ENCODE measurements at places on chromosomes 4 and X.

- DNase-seq, result no peak
These were observed 146.4 kb upstream of the EDNRA start for GRCh38 chr4:147334478-147334877.

- DNase-seq, result no peak
These were observed 113.9 kb downstream of the SNCA start for GRCh38 chr4:89723096-89723495.

DNA sequence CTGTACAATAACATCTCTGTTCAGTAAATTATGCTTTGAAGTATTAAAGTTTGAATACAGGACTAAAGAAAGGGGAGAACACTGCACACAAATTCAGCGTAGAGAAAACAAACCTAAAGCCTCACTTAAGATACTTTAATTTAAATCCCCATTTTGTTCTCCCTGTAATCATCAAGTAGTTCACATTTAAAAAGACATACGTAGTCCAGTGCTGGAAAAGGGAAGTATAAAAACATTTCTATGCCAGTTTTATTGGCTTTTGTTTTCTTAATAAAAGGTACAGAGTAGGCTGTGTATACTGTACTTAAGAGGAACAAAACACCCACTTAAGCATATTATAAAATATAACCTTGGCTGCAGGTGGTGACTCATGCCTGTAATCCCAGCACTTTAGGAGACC, 101.6 kb downstream of the FGF16 start:
- no peak for DNase-seq

DNA sequence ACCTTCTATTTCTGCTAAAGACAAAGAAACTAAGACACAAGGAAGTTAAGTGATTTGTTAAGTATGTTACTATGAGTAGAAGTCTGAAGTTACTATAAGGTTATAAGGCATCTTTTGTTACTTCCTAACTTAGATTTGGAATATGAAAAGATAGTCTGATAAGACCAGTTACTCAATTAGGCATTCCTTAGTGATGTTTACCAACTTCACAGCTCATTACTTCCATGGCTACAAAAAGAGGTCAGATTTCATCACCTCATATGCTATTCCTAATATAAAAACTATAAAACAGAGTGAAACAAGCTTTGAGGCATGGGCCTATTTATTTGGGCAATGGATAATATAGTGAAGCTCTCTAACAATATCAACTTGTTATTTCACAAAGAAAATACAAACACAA, 143.1 kb downstream of the TBCK start:
- DNase-seq, result no peak

GRCh38 chr4:83440148-83440814, 15.3 kb downstream of the HELQ start:
- DNase-seq, result no peak

DNA sequence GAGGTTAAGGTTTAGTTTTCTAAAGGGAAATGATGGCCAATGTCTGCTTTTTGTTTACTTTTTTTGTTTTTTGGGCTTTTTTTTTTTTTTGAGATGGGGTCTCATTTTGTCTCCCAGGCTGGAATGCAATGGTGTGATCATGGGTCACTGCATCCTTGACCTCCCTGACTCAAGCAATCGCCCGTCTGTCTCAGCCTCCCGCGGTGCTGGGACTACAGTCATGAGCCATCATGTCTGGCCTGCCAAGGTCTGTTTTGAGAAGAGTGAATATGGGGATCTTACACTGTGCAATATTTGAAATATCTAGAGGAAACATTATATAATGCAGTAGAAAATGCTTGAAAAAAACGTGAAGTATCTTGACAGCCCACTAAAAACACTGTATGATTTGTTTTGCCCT, 162.5 kb downstream of the GASK1B start:
- no peak for DNase-seq

DNA sequence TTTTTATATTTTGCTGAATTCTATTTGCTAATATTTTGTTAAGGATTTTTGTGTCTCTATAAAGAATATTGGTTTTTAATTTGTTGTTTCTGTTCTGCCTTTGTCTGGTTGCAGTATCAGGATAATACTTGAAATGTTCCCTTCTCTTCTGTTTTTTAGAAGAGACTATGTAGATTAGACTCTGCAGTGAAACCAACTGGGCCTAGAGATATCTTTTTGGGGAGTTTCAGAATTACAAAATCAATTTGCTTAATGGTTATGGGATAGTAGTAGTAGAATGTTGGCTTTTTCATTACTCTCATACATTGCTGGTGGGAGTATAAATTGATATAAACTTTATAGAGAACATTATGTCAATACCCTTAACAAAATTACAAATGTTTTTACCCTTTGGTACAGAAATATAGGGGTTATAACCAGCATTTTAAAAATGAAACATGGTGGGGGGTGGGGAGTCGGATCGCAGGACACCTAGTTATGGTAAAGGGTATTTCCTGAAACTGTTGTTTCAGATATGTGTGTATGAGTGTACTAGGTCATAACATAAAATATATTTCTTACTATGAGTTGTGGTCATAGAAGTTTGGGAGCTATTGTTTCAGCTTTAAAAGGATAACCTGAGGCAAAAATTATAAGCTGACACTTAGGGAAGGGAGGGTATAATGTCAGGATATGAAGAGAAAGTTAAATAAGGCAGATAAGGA, 29.0 kb downstream of the CLOCK start:
- no peak for DNase-seq

GRCh38 chr4:109398928-109399327, 34.7 kb upstream of the SEC24B start:
- DNase-seq, result no peak

- DNase-seq, result no peak
These were observed 114.6 kb downstream of the RBM47 start for GRCh38 chr4:40515037-40515397.

DNA sequence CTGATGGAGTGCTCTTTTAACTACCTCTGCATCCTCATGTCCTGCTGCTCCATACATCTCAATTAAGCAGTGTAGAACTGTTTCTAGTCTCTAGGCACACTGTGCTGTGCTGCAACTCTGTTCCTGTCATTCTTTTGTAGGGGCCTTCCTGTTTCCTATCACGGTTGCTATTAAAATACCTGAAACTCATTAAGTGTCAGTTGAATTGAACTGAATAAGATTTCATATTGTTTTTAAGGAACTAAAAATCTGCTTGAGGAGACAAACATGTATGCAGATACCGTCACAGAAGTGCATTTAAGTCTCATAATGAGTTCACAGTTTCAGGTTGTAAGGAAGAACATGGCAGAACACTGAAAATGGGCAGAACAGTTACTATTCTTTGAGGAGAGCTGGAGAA, 170.1 kb downstream of the LARP7 start:
- no peak for DNase-seq

- DNase-seq, result no peak
These were observed 75.7 kb downstream of the ANXA3 start for GRCh38 chr4:78627046-78627965.

DNA sequence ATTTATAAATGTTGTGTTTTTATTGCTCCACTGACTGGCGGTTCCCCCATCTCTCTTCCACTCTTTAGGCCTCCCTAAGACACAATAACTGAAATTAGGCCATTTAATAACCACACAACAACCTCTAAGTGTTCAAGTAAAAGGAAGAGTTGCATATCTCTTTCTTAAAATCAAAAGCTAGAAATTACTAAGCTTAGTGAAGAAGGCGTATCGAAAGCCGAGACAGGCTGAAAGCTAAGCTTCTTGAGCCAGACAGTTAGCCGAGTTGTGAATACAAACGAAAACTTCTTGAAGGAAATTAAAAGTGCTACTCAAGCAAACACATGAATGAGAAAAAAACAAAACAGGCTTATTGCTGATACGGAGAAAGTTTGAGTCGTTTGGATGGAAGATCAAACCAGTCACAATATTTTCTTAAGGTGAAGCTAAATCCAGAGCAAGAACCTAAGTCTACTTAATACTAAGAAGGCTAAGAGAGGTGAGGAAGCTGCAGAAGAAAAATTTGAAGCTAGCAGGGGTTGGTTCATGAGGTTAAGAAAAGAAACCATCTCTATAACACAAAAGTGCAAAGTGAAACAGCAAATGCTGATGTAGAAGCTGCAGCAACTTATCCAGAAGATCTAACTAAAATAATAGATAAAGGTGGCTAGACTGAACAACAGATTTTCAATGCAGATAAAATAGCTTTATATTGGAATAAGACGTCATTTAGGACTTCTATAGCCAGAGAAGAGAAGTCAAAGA, 194.0 kb upstream of the TTC29 start:
- DNase-seq, result no peak

GRCh38 chr4:108825737-108826136, 62.9 kb upstream of the ETNPPL start:
- DNase-seq, result no peak

GRCh38 chrX:4315891-4316290, 602.4 kb upstream of the PRKX start:
- DNase-seq, result no peak

GRCh38 chrX:134537179-134537955, 77.4 kb downstream of the HPRT1 start:
- DNase-seq, result no peak

DNA sequence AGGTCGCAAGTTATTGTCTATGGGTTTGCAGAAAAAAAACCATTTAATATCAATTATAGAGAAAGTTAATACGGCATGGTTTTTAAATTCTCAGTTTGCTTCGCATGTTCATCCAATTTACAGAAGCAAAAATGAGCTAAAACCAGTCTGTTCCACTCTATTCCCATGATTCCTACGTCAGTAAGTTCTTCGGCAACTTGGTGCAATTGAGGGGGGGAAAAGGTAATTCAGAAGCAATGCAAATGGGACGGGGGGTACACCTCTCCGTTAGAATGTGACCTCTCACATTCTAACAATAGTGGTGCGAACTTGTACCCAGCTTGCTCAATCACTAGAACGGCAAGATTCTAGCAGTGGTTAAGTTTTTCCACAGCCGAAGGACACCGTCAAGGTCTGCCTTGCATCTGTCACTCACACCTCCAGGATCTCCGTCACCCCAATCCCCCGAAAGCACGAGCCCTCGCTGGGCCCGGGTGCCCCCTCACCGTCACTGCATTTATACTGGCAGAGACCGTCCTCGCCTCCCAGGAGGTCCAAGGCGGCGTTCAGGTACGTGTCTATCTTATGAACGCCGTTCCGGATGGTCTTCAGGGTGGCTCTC, 653 bp downstream of the PLA2G12A start:
- peak; percentile 37 for DNase-seq

GRCh38 chr4:60611762-60612496, 588.2 kb upstream of the ADGRL3 start:
- no peak for DNase-seq

- DNase-seq, result no peak
These were observed 1709.0 kb downstream of the PCDH7 start for GRCh38 chr4:32429151-32429550.

- peak; percentile 49 for DNase-seq
These were observed 116.7 kb upstream of the TMEM164 start for GRCh38 chrX:109886122-109886761.

DNA sequence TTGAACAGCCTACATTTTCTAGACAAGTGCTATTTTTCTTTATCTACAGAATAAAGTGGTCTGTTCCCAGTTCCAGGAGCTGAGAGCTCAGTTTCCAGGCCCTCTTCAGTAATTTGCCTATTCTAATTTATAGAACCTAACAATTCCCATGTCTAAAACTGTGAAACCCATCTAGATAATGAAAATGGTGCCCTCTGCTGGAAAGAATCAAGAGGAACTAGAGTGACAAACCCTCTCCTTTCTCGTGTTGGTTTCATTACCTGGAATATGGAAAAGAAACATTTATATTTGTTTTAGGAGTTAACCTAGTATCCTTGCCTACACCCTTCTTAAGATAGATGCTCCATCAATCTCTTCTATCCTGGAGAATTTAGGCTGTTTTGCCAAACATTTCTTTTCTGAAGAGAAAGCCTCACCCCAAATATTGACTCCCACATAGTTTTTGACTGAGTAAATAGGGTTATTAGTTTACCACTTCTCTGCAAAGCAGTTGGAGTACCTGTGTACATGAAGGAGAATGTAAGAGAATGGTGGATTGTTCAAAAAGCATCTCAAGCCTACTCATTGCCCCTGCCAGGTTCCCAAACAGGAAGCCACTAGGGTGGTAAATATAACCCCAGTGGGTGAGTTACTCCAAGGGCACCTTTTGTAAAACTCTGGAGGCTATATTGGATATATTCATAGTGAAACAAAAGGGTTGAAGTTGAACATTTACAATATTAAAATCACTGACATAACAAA, 121.6 kb downstream of the RASL11B start:
- no peak for DNase-seq

Data from activated naive CD4-positive, alpha-beta T cell treated with anti-CD3 and anti-CD28 coated beads for 36 hours (primary cell).